ENCODE measurements at places on chromosomes 12 and 14. TPM values are rescaled to one million over a fixed set of nuclear protein-coding genes. Genes with fewer than 3 reads are reported as not detected.

SVOP gene
- not detected for total RNA-seq

DNA sequence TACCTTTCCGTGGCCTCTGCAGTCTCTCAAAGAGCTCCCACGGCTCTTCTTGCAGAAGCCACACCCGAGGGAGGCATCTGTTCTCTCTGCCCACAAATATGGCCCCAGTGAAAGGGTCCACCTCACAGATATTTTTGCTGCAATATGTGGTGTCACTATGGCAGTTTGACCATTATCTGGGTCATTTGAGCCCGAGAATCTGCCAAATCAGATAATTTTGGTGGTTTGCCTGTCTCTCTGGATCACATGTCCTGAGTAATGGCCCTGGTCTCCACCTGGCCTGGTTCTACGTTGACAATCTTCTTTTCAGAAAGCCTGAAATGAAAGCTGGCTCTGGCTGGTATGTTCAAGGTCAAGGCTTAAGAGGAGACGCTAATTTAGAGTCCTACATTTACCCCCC lies 5.7 kb upstream of the WSCD2 start:
- DNase-seq = no peak

RASSF8 gene
- total RNA-seq = 100 TPM

DNA sequence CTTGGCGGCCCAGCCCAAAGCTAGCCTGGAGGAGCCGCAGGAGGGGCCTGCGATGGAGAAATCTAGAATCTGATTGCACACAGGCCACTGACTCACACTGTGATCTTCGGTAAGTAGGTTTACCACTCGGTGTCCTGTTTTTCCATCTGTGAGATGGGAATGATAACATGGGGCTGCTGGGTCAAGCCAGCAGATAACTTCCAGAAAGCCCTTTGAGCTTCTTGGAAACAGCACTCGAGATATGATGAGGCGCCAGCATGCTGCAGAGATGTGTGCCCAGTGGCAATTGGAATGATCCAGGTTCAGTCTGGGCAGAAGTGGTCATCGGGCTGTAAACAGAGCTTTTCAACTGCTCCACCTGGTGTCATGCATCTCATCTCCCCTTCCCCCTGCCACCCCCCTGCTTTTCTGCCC lies 771.3 kb upstream of the TBX3 start:
- DNase-seq = no peak

DNA sequence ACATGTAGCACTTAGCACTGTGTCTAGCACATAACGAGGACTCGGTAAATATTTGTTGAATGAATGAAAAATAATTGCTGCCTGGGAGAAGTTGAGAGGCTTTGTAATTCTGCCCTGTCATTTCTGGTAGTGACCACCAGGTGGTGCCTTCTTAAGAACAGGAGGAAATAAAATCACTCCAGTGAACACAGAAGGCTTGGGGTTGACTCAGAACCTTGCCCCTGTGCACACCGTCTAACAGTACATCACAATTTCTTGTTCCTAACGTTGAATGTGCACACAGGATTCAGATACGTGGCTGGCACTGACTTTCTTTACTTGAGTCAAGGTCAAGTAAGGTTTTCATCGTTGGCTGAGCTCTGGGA lies 91.8 kb downstream of the RGS6 start:
- DNase-seq = no peak

- DNase-seq = no peak
These were observed 51.0 kb downstream of the SPPL3 start for GRCh38 chr12:120853188-120853587.

- DNase-seq = no peak
These were observed 30.0 kb upstream of the GRIP1 start for GRCh38 chr12:66708704-66709456.

GRCh38 chr12:108375986-108376663 lies 37.0 kb upstream of the CMKLR1 start:
- DNase-seq = no peak
